SW 1271 (cell line): ENCODE measurements at places on chromosomes 5 and 9.
A peak's percentile ranks its signal among the peaks of the same experiment; 100 is the strongest.

- no peak for DNase-seq
Observed at GRCh38 chr5:175751369-175751768, 93.5 kb downstream of the HRH2 start.

DNA sequence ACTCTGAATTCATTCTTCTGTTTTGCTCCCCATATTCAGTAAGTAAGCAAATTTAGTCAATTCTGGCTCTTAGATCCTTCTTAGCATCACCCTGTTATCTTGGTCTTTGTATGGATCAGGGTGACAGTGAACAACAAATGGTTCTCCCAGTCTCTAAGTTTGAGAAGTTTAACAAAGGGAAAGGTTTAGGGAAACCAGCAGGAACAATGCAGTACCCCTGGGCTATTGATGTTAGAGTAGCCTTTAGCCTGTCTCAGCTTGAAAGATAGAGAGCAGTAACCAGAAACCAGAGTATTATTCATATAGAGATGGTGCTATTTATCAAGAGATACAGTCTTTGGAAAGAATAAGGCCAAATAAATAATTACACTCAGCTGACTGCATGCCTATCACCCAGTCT lies 241.8 kb downstream of the CDH12 start:
- DNase-seq = no peak

GRCh38 chr5:111967463-111967862 lies 210.5 kb upstream of the NREP start:
- no peak for DNase-seq

DNA sequence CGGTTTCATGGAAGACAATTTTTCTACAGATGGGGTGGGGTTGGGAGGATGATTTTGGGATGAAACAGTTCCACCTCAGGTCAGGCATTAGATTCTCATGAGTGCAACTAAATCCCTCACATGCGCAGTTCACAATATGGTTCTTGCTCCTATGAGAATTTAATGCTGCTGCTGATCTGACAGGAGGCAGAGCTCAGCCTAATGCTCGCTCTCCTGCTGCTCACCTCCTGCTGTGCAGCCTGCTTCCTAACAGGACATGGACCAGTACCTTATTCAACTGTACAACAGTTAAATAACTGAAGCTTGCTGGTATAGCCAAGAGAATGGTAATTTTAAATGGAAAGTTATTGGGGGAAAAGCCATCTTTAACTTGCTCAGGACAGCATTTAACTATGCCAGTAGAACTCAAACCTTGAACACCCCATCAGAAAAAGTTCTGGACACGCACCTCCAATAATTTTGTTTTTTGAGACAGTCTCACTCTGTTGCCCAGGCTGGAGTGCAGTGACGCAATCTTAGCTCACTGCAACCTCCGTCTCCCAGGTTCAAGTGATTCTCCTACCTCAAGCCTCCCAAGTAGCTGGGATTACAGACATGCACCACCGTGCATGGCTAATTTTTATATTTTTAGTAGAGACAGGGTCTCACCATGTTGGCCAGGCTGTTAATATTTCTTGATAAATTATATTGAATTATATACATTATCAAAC lies 27.7 kb downstream of the HMGCR start:
- no peak for DNase-seq

GRCh38 chr9:112535811-112536210 lies 49.2 kb downstream of the KIAA1958 start:
- DNase-seq = no peak

DNA sequence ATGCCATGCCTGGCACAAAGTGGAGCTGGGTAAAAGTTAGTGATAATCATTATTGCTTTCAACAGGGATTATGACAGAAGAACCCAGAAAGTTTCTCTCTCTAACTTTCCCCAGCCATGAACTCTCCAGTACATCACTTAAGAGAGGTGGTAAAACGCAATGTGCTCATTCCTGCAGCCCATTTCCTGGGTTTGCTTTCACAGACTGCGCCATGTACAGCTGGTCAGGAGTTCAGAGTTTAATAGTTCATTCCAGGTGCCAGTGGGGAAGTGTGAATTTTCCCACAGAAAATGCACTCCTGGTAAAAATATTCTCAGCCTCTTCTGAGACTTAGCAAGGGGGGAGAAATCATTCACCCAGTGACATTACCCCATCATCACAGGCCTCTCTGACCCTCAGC lies 35.5 kb downstream of the ADAM19 start:
- DNase-seq = no peak

DNA sequence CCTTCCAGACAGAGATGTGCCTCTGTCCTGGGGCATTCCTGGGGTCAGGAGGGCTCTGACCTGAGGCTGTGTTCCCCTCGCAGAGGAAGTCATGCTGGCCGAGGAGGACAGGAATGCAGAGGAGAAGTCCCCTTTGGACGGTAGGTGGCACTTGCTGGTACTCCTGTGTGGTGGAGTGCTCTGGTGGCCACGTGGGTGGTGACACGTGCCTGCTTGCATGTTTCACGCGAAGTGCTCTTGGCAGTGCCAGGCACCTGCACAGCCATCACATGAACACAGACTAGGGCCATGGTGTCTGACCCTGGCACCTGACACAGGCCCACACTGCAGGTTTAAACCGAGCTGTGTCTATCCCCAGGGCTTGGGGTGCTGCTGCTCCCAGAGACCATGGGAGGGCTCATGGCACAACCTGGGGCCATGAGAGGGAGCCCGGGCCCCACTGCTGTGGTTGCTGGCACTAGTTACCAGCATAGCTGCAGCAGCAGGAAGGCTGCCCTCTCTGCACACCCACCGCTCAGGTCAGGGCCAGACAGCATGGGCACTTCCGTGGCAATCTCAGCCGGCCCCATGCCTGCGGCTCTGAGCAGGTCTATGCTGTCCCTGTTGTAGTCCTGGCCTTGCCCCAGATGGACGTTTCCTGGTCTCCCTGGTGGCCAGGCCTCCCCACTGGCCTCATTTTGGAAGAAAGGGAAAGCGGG lies 79.3 kb downstream of the CACNA1B start:
- DNase-seq = no peak

DNA sequence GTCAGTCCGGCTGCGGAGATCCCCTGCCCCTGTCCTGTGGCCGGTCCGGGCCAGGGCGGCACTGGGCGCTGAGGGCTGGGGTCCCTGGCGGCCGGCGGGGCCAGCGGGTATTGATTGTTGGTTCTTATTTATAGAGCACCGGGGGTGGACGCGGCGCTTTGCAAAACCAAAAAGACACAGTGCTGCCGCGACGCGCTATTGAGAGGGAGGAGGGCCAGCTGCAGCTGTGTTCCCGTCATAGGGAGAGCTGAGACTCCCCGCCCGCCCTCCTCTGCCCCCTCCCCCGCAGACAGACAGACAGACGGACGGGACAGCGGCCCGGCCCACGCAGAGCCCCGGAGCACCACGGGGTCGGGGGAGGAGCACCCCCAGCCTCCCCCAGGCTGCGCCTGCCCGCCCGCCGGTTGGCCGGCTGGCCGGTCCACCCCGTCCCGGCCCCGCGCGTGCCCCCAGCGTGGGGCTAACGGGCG lies 2.5 kb downstream of the LRRC26 start:
- DNase-seq = no peak

DNA sequence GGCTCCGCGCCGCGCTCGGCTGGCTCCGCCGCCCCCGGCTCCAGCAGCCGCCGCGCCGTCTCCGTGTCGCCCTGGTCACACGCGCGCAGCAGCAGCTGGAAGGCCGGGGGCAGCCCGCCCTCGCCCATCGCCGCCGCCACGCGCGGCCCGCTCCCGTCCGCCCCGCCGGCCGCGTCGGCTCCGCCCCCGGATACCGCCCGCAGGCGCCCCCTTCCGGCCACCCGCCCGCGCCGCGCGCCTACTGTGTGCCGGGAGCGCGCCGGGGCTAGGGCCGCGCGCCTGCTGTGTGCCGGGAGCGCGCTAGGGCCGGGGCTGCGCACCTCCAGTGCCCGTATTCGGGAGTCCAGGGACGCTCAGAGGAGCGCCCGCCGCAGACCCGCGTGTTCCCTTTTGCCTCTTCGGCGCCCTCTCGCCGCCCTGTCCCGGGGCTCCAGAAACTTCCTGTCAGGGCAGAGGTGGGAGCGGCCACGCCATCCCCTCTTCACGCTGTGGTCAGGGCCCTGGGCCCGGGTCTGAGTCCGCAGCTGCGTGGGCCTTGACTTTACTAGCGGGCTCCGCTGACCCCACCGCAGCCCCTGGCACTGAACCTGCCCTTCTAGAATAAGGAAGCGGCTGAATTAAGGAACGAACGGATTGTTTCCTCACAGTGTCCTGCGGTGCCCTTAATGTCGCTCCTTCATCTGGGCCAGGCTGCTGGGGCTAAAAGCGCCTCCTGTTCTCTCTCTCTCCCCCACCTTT lies at the start of gene ANKS6:
TSS of gene ANKS6 (minus strand) at position 192 of the 738 bp plus-strand sequence. CDS start at position 128, 64 bp downstream.
- no peak for DNase-seq

GRCh38 chr5:126363658-126364057 lies 59.6 kb upstream of the GRAMD2B start:
- no peak for DNase-seq

DNA sequence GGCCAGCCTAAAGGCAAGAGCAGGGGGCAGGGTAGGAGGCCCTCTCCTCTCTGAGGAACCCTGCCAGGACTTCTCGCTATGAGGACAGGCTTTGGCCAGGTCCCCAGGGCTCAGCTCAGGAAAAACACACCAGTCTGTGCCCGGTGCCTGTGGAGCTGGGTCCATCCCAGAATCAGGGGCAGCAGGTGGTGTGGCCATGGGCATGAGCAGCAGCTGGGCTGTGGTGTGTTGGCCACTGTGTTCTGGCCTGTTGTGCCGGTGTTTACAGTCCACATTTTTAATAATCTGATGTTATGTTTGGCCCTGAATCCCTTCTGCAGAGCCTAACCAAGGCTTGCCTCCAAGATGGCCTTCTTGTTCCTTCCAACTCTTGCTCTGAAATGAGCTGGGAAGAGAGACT lies 77.0 kb downstream of the FGF18 start:
- no peak for DNase-seq

DNA sequence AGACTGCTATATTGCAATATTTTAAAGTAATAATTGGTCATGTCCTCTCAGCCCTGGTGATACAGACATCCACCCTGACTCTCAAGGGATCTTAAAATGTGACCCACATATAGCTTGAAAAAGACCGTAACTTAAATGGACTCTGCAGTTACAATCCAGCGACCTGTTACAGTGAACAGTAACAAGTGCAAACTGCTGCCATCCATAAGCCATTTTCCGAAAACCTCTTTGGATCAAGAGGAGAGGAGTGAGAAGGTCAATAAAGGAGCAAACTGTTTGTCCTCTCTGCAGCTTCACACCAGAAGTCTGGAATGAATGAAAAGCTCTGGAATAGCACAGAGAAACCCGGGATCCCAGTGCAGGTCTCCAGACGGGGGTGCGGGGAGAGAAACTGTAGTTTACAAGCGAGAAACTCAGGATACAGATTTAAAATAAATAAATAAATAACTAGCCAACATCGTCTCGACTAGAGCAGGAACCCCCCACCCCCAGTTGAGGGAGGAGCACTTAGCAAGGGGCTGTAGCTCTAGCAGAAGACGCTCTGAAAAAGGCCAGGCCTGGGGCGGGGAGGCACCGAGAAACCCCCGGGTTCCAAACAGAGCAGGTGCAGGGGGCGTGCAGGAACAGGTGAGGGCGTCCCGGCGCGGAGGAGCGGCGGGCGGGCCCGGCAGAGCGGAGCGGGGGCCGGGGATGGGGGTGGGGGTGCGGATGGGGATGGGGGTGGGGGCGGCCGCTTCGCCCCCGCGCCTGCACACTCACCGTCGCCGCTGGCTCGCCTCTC lies 572 bp downstream of the ZDHHC21 start:
- no peak for DNase-seq

- peak; percentile 32 for DNase-seq
Observed at GRCh38 chr9:105299190-105299854, 54.9 kb downstream of the SLC44A1 start.

DNA sequence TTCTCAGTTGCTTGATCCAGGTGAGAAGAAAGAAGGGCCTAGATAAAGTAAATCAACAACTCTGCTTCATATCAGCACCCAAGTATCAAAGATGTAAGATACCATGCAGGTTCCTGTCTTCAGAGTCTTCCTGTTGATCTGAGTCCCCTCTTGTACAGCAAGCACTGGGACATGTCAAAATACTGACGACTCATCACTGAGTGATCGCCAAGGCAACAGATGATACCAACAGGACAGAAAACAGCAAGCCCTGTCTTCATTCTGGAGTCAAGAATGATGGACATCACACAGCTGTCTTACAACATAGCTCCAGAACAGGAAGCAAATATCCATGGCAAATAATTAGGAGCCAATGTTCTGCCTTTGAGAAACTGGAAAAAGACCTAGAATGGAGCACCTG lies 83.7 kb downstream of the TARS1 start:
- DNase-seq = no peak

GRCh38 chr5:14266686-14267085 lies 123.5 kb downstream of the TRIO start:
- no peak for DNase-seq

- no peak for DNase-seq
Observed at GRCh38 chr5:168991311-168991710, 309.6 kb downstream of the SLIT3 start.

DNA sequence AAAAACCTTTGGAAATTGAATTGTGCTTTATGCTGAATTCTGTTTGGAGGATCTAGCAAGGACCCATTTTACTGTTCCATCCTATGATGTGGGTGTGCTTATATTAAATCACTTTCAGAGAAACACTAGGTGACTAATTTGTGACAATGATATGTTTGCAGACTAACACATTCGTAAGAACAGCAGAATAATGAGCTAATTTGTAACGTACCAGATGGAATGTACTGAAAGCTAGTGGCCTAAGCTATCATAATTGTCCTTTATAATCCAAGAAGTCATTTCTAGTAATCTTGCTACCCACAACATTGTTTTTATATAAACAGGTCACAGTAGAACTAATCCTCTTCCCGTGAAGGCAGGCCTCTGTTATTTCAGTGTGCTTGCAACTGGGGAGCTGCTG lies 292.5 kb downstream of the PDE4D start:
- DNase-seq = no peak

GRCh38 chr9:134834217-134834956 lies 46.2 kb upstream of the FCN2 start:
- no peak for DNase-seq

DNA sequence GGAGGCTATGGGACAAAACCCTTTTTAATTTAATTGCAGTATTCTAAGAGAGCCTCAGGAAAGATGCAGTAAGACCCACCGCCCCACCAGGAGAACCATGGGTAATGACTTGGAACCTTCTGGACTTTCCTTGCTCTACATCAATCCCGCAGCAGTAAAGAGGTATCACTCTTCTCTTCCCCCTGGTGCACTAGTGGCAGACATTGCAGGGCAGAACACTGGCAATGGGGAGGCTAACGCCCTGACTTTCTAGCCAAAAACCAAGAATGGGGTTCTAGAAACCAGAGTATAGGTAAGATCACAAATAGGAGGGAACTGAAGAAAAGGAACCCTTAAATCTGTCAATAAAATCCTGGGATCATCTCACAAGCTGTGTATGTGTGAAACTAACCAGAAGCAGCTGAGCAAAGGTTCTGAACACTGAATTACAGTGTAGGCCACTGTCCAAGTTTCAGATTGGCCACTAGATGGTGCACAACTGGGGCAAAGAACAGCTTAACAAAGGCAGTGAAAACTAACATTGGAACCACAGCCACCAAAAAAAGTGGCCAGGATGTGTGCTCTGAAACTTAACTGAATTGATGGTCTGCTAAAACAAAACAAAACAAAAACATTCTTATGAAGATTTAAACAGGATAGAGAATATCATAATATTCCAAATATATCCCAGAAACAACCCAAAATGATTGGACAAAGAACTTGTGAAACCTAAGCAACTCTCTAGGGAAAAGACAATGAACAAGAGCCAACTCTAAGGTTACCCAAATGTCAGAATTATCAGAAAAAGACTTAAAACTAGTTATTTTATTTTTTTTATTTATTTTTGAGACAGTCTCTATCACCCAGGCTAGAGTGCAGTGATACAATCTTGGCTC lies 6.6 kb upstream of the FAM151B start:
- peak; percentile 72 for DNase-seq
